NCI-H2081 treated with DMSO at 0.1 percent for 48 hours (cell line): ENCODE measurements at places on chromosomes 7 and 10.

GRCh38 chr7:2517026-2517425 is 2.5 kb upstream of the LFNG start:
- no peak for DNase-seq

DNA sequence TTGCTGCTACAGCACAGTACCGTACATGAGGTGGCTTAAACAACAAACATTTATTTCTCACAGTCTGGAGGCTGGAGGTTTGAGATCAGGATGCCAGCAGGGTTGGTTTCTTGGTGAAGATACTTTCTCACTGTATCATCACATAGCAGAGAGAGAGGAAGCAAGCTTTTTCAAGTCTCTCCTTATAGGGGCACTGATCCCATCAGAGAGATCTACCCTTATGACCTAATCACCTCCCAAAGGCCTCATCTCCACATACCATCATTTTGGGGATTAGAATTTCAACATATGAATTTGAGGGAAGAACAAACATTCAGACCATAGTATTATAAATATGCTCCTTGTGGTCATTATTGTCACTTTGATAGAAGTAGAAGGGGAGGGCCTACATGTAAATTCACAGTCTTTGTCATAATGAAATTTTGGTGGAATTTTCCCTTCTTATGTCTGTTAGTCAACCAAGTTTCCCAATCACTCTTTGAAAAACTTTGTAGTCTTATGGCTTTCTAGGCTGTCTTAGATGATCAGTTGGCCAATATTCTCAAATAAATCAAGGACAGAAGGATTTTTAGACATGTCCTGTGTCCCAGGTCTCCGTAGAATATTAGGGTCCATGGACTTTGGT is 606.2 kb downstream of the LRMDA start:
- DNase-seq, result no peak

DNA sequence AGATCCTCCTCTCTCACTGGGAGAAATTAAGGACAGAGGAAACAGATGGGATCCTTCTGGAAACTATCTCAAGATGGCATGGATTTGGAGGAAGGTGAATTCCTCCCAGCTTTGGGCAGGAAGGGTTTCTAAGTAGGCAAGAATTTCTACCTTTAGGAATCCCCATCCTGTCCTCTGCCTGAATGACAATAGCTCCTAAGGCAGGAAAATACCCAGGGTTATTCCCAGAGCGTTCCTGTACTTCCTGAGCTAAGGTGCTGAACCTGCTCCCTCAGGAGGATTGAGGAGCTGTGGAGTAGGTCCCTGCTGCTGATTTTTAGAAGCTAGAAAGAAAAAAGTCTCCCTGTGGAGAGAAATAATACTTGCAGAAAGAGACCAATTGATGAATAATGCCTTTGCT is 568 bp downstream of the MGAM2 start:
- no peak for DNase-seq

DNA sequence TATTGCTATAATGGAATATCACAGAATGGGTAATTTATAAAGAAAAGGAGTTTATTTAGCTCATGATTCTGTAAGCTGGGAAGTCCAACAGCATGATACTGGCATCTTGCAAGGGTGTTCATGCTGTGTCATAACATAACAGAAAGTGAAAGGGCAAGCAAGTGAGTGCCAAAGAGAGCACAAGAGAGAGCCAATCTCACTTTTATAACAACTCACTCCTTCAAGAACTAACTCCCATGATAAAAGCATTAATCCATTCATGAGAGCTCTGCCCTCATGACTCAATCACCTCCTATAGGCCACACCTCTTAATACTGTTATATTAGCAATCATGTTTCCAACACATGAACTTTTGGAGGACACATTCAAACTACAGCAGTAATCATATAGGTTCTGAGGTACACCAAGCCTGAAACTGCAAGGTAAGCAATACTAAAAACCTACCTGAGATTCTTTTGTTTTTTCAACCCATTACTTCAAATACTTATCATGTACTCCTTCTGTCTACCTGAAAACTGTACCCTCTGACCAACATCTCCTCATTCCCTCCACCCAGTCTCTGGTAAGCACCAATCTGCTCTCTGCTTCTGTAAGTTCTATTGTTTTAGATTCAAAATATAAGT is 219.7 kb downstream of the MTERF1 start:
- no peak for DNase-seq

DNA sequence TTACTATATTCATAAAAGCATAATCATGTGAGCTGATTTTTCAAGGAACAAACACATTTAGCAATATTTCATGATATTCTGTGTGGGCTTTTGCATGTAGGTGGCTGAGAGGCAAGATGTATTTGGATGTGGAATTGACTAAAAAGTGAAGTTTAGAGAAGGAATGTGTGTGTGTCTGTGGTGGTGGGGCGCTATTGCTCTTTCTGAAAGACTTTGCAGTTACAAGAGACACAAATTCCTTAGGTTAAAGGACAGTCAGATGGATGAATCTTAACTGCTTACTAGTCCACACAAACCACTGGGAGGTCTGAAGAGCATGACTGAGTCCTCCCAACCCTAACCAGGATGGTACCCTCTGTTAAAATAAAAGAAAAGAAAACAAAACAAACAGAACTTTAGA is 200.1 kb downstream of the SDHAF3 start:
- no peak for DNase-seq

DNA sequence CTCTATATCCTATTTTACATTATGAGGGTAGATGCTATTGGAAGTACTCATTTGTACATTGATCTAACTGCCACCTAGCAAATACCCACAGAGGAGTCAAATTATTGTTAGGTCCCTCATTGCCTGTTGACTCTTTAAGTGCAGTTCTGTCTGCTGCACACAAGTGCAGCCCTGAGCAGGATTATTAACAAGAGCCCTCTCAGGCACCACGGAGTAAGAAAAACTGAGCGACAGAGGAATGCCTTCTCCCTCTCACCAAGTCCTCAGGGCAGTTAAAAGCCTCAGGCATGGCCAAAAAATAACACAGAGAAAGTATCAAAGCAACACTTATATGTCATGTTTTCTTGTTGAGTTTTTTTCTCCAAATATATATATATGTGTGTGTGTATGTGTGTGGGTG is 340.0 kb upstream of the NRG3 start:
- DNase-seq, result no peak

DNA sequence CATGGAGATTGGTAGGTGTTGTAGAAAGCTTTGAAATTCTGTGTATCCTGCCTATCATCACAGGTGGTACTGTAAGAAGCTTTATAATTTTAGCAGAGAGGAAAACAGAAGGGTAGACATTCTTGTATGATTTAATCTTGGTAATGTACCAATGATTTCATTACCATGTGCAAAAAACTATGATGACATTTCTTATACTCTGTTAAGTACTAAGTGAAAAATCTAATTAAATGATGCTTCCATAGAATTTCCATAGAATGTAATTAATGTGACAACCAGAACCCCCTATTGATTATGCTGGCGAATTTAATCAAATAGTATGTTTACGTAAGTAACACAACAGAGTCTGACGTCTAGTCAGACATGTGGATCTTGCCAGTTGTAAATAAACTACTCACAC is 16.0 kb upstream of the RHOBTB1 start:
- DNase-seq, result no peak
